ENCODE measurements at places on chromosomes 4 and X.

DNA sequence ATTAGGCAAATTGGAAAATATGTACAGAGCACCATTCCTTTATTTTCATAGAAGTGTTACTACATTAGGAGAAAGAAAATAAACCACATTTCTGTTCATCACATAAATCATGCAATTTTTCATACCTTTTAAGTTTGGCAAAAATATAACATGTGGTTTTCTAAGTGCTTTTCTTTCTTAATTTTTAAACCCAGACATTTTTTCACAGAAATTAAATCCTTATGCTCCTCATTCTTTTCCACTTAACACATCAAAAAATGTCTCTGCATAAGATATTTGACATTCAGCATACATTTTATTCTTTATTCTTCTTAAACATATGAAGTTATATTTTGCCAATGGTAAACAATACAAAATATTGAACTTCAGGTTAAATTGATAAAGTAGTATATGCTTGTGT is 826.6 kb upstream of the SLIT2 start:
- DNase-seq: no peak

- no peak for DNase-seq
Observed at GRCh38 chrX:51494409-51494808, 2.0 kb downstream of the NUDT11 start.

GRCh38 chr4:38873290-38873944 is 5.8 kb downstream of the FAM114A1 start:
- no peak for DNase-seq

DNA sequence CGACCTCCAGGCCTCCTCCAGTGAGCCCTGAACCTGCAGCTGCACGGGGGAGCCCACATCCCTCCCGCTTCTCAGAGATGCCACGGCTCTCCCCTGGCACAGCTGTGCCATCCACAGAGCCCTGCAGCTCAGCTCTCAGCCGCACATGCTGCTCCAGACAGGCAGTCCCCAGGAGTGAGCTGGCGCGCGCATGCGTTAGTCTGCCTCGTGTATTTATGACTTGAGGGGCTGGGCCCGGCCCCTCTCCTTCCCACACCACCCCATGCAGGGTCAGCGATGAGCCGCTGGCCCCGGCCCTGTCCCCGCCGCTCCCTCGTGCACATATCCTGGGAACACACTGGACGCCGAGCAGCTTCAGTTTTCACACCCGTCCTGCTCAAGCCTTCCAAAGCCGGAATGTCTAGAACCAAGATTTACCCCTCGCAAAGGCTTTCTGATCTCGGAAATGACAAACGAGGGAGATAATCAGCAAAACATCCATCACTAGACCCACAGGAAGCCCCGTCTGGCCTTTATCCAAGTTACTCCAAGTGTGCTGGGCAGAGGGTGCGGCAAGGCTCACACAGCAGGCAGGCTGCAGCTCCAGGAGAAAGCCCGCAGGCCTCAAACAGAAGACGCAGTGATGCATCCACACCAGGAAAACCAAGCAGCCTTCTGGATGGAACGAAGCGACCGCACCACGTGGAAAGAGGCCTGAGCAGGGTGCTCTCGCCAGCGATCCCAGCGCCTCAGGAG is 24.3 kb downstream of the GAK start:
- DNase-seq: no peak

GRCh38 chr4:967113-968104 is 6.0 kb downstream of the DGKQ start:
- DNase-seq: no peak

DNA sequence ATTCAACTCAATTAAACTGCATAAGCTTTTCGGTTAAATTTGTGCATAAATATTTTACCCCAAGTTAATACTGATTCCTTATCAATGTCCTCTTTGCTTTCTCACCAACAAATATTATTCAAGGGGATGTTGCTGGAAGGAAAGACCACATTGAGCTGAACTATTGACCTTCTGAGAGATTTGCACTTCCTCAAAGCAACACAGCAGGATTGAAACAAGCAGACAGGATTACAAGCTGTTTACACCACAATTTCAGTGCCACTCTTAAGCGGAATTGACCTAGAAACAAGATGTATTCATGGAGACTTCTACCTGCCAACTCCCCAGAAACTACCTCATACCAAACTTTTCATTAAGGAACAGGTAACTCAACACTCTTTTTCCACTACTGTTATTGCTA is 96.5 kb upstream of the DUSP21 start:
- DNase-seq: no peak
